ENCODE measurements at places on chromosomes 2 and 18.

GRCh38 chr2:166568409-166568808 is 74.4 kb upstream of the SCN7A start:
- DNase-seq: no peak

GRCh38 chr2:30567317-30567716 is 120.3 kb downstream of the LCLAT1 start:
- no peak for DNase-seq

- DNase-seq: no peak
Measured at GRCh38 chr2:949384-950079, 1.1 kb upstream of the SNTG2 start.

GRCh38 chr2:41111836-41112627 is 660.1 kb upstream of the SLC8A1 start:
- DNase-seq: no peak

GRCh38 chr2:219274361-219274921 is 4.7 kb upstream of the DNAJB2 start:
- no peak for DNase-seq

DNA sequence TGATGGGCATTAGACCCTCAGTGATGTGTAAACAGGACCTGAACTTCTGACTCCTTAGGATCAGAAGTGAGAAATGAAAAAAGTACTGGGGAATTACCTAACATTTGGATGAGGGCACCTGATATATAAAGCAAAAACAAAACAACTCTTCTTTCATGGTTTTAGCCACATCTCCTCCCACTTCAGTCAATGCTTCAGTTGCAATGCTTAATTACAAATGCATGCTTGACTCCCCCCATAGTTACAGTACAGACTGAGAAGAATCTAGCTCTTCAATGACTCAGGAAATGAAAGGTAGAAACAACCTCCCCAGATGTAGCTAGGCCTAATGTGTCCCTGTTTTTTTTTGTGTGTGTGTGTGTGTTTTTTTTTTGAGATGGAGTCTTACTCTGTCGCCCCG is 276.8 kb upstream of the POU3F3 start:
- DNase-seq: no peak

- DNase-seq: no peak
Measured at GRCh38 chr2:15684161-15685039, 92.7 kb downstream of the DDX1 start.

DNA sequence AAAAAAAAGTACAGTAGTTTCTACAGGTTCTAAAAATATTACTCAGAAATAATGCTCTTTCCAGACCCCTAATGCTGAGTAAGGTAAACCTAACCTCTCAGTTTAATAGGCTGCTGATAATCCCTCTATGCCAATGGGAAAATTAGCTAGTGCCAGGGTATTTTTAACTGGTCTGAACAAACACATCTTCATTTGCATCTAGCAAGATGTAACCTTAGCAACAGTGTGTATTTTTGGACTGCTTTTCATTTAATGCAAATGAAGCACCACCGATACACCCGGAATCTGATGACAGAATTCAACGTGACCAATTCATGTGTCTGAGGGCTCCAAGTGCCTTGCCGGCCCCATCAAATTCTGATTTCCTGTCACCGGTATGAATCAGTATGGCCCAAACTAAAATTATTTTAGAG is 47.4 kb upstream of the CYRIA start:
- DNase-seq: no peak

Data from stimulated activated CD4-positive, alpha-beta T cell treated with anti-CD3 and anti-CD28 coated beads, Interleukin-15, amount 100 ng/mL, for 1 hour (primary cell).